ENCODE measurements at places on chromosomes 12 and 14.

GRCh38 chr12:230925-231671, 17.1 kb upstream of the SLC6A12 start:
- no peak for DNase-seq

DNA sequence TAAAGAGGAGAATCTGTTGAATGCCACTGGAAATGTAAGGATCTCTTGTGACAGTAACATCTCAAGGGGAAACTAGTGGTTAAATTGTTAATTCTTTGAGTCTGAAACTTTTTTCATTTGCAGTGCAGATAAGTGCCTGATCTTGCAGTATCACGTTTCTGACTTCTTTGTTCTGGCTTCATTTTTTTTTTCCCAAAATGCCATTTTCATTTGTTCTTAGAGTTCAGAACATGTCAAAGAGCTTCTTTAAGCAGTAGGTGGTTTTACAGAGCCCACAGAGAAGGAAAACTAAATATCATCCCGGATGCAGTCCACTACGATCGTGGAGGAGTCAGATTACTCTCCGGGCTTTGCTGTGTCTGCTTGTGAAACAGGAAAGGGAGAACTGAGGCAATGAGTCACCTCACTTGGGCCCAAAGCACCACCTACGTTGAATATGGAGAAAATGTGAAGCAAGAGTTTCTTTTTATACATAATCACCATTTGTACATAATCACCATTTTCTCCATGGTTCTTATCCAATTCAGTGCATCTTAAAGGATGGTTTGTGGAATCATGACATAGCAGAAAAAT, 43.9 kb downstream of the HMGA2 start:
- DNase-seq, result peak; percentile 79

GRCh38 chr12:120994589-120995337, 16.4 kb downstream of the HNF1A start:
- no peak for DNase-seq

DNA sequence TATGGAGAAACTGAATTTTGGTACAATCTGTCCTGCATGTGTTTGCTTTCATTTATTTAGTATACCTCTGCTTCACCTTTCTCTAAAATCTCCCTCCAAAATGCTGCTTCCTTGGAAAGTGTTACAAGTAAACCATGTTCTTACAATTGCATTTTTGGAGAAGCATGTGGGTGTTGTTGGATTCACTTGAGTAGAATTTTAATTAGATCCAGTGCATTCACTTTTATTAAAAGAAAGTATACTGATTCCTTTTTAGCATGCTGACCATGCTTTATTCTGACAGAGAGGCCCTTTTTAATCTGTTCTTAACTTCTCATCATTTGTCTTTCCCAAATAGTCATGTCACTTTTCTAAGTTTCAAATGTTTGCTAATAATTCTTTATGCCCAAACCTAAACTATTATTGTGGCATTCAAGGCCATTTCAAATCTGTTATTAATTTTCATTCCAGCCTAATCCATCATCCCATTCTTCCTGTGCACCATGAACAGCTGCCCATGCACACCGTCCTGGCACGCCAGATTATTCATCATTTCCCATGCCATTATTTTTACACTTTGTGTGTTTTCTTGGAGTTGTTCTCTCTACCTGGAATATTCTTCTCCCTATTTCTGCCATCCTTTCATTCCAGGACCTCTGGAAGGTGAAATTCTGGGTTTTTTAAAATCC, 90.7 kb downstream of the METTL25 start:
- DNase-seq, result no peak

DNA sequence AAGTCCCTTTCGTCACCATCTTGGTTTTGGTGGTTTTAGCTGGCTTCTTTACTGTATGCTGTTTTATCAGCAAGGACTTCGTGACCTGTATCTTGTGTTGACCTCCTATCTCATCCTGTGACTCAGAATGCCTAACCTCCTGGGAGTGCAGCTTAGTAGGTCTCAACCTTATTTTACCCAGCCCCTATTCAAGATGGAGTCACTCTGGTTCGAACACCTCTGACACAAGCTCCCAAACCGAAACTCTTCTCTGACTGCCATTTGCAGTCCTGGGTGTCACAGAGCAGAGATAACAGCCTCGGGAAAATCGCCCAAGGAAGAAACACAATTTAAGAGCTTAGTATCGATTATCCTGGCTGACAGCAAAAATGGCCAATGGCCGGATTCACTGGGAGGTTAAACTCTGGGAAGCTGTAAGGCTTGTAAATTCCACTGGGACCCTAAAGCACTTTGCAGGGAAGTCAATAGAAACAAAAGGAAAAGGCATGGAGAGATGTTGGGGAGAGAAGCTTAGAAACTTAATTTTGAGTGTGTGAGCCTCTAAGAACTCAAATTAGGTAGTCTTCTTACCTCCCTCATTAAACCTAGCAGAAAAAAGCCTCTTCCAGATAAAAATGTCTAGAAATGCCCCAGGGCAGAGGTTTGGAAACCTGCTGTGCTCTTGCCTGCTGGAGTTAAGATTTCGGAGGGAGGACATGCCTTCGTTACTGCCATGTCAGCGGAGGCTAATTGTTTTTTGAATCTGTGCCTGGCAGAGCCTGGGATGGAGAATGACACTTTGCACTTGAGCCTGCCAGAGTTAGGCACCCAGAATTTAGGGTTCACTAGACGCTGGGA, 56.5 kb upstream of the RPH3A start:
- DNase-seq, result no peak

- no peak for DNase-seq
These were observed 83.6 kb upstream of the HECTD1 start for GRCh38 chr14:31291210-31291609.

DNA sequence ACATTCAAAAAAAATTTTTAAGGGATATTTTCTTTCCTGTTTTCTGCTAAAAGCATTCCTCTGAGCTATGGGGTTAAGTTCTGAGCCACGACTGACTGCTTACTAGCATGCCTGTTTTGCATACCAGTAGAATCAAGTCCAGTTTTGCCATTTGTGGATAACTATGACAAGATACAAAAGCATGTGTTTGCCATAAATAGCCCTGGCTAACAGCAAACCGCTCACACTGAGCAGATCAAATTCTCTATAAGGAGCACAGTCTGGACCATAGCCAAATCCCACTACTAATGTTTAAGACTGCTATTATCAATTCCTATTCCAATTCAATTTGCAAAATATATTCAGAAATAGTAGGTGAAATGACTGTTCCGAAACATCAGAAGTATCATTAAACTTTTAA, 3.2 kb downstream of the CFL2 start:
- no peak for DNase-seq

DNA sequence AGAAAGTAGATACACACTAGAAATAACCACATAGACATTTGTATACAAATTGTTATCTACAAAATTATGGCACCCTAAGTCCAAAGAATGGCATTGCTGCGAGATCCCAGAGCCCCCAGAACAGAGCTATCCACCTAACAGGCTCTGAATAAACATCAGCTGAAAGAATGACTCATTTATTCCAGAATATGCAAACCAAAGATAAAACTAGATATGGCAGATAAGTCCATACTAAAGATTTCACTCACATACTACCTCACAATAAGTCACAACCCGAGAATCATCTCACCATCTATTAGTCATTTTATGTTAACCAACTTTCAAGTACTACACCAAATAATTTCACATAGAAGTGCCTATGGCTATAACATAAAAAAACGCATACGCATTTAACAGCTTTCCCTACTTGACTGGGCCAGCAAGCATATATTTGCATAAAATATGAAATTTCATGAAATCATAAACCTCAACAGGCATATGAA, 5.6 kb downstream of the CNIH1 start:
- DNase-seq, result peak; percentile 74

- DNase-seq, result peak; percentile 29
These were observed 16.0 kb upstream of the PLEKHH1 start for GRCh38 chr14:67517083-67517482.

DNA sequence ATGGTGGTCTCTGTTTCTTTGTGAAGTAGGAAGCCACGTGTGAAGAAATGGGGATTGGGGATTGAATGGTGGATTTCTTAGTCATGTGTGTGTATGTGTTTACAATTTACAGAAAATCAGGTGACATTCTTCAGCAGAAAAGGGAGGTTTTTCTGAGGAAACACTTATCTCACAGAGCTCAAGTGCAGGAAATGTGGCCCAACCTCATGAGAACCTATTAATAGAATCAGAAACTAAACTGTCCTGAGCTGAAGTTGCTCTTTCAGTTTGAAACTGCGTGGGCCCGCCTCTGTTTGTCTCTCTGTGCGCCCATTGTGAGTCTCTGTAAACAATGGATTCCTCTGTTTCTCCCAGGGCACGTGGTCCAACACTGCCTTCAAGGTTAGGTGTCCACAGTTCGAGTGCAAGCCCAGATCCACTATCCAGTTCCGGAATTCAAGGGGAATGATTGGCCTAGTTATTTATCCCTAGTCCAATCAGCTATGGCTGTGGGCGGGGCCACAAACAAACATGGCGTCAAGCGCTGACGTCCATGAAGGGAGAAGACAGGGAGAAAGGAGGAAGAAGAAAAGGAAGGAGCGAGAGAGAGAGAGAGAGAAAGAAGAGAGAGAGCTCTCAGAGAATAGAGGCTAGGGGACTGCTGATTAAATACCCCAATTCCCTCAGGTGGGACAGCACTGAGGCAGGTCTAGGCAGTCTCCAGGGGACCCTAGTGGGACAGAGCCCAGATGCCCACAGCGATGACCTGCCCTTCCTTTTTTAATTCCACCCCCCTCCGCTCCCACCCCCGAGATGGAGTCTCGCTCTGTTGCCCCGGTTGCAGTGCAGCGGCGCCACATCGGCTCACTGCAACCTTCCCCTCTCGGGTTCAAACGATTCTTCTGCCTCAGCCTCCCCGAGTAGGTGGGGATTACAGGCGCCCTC, 31.4 kb upstream of the C12orf76 start:
- peak; percentile 54 for DNase-seq

- no peak for DNase-seq
These were observed 167.1 kb downstream of the TSPAN9 start for GRCh38 chr12:3244219-3244750.

DNA sequence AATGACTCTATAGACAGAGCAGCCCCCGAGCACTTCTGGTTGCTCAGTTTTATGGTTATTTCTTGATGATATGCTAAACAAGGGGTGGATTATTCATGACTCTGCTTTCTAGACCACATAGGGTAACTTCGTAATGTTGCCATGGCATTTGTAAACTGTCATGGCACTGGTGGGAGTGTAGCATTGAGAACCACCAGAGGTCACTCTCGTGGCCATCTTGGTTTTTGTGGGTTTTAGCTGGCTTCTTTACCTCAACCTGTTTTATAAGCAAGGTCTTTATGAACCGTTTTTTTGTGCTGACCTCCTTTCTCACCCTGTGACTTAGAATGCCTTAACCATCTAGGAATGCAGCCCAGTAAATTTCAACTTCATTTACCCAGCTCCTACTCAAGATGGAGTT, 1036.2 kb upstream of the FLRT2 start:
- peak; percentile 10 for DNase-seq

DNA sequence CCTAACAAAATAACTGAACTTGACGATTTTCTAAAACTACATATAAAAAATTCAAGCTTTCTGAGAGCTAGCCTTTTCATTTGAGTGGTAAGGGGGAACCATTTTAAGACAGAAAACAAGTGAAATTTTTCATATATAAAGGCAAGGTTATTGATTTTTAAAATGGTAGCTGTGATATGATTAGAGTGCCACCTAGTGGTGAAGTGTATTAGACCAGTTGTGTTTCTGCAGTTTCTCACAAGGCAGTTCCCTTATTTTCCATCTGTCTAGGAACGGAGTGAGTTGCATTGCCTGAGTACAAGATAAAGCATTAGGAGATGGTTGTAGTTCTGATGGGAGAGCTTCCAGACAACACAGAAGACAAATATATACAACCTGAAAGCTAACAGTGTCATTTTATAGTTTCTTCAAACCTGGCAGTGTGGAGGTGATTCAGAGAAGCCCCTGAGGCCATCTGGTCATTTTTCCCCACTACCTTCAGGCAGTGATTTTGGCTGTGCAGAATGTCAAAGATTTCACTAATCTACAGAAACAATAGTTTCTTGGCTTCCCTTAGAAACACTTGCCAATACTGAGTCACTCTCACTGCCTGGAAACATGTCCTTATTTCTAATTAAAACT, 180.8 kb downstream of the C12orf50 start:
- DNase-seq, result peak; percentile 80

DNA sequence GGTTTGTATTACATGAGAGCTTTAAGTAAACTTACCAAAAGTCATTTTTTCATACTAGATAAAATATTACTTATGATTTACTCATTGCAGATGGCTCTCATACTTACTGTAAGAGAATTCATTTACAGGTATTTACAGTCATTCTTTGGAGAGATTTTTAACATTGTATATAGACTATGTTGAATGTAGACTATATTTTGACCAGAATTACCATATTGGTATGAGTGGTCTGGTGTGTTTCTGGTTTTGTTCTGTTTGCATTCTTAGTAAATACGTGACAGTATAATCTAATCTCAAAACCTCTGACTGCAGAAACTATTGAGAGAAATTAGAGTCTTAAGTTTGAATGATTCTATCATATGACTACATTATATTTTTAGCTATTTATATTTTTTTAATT, 91.1 kb downstream of the USP15 start:
- no peak for DNase-seq

DNA sequence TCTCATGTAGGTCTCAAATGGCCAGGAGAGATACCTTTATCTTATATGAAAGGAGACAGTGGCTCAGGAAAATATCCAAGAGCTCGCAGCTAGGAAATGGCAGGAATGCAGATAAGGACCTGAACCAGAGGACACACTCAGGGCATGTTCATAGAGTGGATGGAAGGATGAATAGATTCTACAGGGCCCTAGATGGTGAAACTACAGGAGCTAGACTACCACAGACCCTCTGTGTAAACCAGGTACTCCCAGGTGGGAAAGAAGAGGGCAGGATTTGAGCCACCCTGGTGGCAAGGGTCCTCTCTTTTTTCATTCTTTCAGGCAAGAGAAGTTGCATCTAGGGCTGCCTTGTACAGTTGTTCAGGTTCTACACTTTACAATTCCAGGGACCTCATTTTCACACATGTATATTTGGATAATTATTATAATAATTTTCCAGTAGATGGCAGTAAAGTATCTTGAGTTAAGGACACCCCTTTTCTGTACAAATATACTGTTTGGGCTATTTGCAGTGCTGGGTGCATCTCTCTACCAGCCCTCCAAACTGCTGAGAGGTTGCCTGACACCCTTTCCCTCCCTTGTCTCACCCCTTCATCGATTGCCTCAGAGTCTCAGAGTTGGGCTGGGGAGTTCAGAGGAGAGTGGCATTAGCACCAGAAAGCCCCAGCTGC, 10.5 kb upstream of the ZDHHC22 start:
- DNase-seq, result peak; percentile 32

GRCh38 chr14:32427726-32428528, 98.8 kb downstream of the AKAP6 start:
- DNase-seq, result no peak

GRCh38 chr14:53953002-53953827, 3.4 kb downstream of the BMP4 start:
- peak; percentile 93 for DNase-seq

DNA sequence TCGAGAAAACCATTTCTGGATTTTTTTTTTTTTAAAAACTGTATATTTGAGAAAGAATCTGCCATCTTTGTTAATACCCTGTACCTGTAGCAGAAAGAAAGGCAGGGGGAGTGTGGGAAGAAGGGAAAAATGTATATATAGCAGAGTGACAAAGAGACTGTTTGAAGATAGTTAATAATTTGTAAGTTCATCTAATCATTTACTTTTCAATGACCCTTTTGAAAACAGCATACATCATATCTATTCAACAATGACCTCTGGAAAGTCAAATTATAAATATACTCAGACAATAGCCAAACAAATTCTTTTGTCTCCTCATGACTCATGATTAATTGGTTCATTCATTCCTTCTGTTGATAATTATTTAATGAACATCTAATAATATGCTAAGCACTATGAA, 10.9 kb upstream of the CPM start:
- DNase-seq, result no peak

Measured in dermis blood vessel endothelial cell (primary cell).